Retina (tissue), 1 donor: ENCODE measurements at places on chromosomes 13 and 19.

DNA sequence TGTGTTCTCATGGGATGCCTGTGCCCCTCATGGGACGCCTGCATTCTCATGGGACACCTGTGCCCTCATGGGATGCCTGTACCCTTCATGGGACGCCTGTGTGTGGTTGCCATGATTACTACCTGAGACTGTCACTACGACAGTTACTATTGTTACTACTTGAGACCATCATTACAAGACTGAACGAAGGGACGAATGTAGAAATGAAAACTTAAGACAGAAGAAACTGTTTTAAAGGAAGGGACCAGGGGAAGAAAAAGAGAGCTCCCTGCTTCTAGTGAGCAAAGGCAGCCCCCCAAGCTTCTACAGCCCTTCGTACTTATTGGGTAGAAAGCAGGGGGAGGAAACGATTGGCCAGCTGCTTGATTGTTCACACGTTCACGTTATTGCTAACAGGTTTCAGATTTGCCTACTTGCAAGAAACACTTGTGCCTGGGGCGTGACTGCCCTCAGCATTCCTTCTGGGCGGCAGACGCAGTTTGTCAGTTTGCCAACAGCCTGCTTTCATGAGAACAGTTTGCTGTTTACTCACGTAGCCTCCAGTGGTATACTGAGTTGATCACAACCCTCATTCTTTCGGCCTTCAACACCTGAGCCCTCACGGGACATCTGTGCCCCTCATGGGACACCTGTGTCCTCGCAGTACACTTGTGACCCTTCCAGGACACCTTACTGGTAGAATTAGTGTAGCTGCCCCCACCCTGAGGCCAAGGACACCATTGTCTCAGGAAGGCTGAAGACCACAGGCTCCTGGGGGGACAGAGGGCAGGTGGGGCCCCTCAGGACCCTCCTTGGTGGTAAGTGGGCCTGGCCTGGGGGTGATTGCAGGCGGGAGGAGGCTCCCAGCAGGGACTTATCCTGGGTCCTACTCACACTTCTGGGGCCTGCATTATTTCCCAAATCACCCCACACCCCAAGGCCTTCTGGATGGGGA lies 2.5 kb upstream of the S1PR4 start:
- no peak for DNase-seq

GRCh38 chr13:26699197-26699490 lies 61.4 kb downstream of the GPR12 start:
- no peak for DNase-seq

GRCh38 chr13:57948884-57949283 lies 317.3 kb downstream of the PCDH17 start:
- no peak for DNase-seq

GRCh38 chr13:49814551-49815270 lies 22.2 kb upstream of the KPNA3 start:
- DNase-seq: no peak

DNA sequence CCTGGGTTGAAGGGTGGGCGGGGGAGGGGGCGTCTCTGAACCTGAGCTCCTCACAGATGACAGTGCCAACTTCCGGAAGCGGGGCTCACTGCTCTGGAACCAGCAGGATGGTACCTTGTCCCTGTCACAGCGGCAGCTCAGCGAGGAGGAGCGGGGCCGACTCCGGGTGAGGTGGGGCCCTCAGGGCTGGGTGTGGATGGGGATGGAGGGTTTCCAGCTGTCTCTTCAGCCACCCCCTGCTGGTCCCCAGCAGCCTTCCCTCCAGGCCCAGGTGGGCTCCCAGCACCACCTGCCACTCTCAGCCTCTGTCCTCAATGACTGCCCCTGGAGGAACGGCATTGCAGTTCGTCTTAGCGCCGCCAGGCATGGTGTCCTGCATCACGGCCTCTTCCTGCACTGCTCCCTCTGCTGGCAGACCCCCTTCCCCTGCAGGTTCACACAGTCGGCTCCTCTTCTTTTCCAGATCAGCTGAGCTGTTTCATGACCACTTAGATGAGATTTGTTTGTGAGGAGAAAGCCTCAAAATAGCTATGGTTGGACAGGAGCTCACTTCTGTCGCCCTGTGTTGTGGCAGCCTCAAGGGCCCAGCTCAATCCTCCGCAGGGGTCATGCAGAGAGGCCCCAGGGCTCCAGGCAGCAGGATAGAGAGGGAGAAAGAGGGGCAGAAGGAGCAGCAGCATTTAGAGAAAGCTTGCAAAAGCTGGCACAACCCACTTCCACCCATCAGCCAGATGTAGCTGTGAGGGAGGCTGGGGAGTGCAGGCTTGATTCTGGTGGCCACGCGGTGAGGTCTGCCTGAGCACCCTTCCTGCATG lies 2.5 kb upstream of the GARIN5A start:
- DNase-seq: no peak

DNA sequence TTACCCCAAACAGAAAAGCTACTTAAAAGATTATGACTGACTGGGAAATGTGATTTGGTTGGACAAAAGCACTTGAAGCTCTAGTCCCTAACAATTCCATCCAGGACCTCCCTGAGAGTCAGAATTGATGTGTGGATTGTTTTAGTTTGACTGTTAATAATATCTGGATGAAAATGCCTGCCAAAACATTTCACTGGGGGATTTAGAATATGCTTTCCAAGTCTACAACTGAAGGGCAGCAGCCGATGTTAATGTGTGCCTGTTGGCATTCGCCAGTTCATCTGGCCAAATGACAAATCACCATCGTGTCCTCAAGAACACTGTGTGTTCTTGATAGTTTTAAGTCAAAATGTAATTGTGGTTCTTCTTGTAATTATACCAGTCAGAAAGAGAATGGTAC lies 76.0 kb upstream of the TSC22D1 start:
- DNase-seq: no peak
